ENCODE measurements at places on chromosomes 12 and 14.

- DNase-seq = no peak
Measured at GRCh38 chr14:47223656-47224055, 451.7 kb downstream of the MDGA2 start.

- no peak for DNase-seq
Measured at GRCh38 chr12:95815632-95816212, 25.2 kb upstream of the NTN4 start.

- DNase-seq = no peak
Measured at GRCh38 chr14:26113911-26114640, 483.8 kb downstream of the NOVA1 start.

- DNase-seq = no peak
Measured at GRCh38 chr14:53295985-53296582, 143.0 kb upstream of the DDHD1 start.

DNA sequence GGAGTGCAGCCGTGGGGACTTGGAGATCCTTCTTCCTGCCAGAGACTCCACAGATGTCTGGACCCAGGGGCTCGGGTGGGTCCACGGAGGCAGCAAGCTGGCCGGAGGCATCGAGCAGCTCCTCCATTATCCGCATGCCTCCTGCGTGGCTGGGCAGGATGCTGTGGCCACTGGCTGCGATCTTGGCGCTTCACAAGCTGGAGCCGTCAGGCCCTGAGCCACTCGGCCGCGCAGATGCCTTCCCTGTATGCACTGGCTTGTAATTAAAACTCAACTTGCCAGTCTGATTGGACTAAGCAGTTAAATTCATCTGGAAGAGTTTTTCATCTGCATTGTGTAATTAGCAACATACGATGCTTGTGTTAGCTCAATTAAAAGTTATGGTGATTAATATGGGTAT lies 151.5 kb downstream of the AACS start:
- DNase-seq = no peak

GRCh38 chr14:100030452-100031153 lies 34.6 kb upstream of the EVL start:
- no peak for DNase-seq

GRCh38 chr12:48890657-48891418 lies 25.2 kb upstream of the RND1 start:
- DNase-seq = peak; percentile 58

DNA sequence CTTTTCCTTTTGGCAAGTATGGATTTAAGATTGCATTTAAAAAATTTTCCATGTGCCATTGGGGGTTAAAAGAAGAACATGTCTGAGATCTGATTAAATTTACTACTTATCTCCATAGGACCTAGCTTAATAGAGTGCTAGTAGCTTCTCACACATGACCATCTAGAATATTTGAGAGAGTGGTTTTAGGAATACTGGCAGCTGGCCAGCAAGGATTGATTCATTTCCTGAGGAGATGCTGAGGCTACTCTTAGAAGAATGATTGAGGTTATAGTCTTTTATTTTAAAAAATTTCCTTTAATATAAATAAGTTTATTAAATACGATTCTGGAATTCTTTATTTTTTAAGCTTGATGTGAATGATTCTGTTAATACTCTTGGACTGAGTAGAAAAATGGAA lies 56.2 kb downstream of the MIPOL1 start:
- DNase-seq = no peak

- DNase-seq = no peak
Measured at GRCh38 chr14:33377596-33378390, 439.1 kb downstream of the NPAS3 start.

GRCh38 chr14:68932686-68933085 lies 46.4 kb downstream of the ACTN1 start:
- no peak for DNase-seq

GRCh38 chr12:123055281-123055766 lies 74.8 kb downstream of the ARL6IP4 start:
- no peak for DNase-seq

DNA sequence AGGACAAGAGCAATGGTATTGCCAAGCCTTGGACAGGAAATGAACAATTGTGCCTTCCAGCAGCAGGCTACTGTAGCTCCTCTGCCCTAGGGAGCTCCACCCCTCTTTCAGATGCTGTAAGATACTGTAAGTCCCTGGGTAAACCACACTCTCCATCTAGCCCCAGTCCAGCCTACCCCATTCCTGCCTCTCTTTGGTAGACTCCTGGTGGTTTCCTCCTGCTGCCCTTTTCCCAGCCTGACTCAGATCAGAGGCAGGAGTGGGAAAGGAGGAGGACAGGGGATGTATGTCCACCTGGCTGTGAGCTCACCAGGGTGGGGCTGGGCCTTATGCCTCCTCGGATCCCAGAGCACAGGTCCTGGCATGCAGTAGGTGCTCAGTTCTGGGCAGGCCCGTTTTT lies 174.6 kb downstream of the ESRRB start:
- DNase-seq = no peak

DNA sequence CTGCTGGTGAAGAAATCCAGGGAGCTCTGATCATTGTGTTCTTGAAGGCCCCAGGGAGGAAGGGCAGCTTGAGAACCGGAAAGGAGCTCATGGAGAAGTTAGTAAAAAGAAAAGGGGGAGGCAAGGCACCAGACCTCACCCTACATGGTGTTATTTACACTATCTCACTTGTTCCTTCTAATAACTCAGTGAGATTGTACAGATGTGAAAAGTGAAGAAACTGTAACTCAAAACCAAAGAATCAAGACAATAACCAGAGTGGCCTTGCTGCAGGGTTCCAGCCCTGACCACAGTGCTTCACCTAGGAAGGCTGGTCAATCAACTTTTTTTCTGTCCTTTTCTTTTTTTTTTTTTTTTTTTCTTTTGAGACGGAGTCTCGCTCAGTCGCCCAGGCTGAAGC lies 353.6 kb downstream of the TMTC2 start:
- DNase-seq = no peak

DNA sequence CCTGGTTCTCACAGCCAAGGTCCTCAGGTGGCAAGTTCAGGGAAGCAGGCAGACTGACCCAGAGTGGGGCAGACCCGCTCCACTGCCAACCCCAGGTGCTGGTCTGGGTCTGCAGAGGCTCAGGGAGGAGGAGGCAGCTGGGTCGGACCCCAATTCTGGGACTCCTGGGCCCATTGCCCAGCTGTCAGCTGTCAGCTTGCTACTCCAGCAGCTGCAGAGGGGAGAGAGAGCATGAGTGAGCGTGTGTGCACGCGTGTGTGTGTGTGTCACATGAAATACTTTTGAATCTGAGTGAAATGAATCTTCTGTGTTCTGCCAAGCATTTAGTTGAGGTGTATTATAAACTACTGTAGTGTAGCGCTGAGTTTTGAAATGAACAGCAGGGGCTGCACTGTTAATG lies 30.8 kb downstream of the XRCC3 start:
- DNase-seq = no peak

DNA sequence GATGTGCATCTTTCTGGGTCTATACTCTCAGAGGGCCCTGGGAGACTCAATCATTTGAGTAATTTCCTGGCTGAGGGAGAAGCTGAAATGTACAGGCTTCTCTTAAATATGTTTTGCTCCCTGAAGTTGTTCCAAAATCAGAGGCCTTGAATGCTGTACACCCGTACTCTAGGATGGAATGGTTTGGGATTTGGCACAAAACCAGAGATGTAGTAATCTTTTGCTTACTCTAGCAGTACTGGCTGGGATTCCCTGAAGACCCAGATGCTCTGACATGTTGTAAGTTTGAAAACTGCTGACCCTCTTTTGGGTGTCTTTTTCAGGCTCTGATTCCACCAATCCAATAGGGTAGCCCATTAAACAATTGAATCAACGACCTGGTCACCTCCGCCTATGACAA lies 10.4 kb downstream of the ACACB start:
- no peak for DNase-seq

DNA sequence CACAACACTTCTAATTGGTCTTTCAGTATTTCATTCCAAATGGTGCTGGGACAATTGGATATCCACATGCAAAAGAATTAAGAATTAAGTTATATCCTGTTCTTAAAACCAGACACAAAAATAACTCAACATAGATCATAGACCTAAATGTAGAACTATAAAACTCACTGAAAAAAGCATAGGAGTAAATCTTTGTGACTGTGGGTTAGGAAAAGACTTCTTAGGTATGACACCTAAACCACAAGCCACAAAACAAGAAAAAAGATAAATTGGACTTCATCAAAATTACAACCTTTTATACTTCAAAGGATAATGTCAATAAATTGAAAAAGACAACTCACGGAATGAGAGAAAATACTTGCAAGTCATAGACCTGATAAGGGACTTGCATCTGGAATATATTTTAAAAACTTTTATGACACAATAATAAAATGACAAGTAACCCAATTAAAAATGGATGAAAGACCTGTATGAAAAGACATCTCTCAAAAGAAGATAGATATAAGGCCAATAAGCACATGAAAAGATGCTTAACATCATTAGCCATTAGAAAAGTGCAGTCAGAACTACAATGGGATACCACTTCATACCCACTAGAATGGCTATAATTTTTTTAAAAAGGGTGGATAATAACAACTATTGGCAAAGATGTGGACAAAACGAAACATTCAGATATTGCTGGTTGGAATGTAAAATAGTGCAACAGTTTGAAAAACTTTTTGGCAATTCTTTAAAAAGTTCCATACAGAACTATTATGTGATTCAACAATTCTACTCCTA lies 72.5 kb upstream of the SLC38A4 start:
- DNase-seq = no peak

DNA sequence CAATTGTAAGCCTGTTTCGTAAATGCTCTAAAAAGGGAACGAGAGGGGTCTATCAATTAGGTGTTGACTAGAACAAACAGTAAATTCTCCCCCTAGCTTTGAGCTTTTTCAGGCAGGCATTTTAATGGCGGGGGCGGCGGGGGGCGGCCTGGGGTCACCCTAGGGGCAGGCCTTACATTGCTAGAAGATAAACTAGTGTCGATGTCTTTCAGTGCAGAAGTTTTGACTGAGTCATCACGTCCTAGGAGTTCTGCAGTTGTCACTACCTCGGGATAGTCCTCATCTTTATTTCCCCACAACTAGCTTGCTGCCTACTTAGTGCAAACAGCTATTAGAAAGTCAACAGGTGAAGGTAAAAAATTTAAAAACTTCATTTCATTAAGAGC lies 1.6 kb downstream of the ATP6V1D start:
- no peak for DNase-seq

DNA sequence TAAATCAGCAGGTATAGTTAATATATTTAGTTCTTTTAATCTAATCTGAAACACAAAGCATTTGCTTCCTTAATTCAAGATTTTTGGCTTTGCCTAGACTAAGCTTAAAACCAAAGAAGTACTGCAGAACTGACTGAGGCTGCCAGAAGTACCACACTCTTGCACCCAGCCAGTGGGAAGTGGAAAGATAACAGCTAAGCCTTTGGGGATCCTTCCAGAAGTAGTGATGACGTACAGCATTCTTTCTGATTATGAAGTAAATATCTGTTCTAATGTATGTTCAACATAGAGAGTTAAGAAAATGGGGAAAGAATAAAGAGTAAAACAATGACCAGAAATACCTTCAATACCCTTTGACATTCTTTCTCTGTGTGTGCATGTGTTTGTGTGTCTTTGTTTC lies 19.3 kb downstream of the NTF3 start:
- DNase-seq = no peak

DNA sequence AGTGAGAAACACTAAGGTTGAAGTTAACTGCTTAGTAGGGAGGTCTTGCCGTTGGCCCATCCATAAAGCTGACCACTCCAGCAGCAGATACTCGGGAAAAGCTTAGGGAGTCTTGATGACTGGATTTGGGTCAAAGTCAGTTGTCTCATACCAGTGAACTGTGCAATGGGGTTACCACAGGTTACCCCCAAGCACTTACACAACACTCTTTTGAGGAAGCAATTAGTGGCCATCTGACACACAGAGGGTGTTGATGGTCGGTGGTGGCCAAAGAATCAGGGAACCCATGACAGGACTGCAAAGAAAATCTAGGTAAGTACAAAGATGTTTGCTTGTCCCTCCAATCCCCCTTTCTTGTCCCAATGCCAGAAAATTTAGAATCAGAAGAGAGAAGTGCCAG lies 410.2 kb downstream of the APAF1 start:
- DNase-seq = no peak

GRCh38 chr14:64738281-64738804 lies 34.1 kb downstream of the PLEKHG3 start:
- no peak for DNase-seq

DNA sequence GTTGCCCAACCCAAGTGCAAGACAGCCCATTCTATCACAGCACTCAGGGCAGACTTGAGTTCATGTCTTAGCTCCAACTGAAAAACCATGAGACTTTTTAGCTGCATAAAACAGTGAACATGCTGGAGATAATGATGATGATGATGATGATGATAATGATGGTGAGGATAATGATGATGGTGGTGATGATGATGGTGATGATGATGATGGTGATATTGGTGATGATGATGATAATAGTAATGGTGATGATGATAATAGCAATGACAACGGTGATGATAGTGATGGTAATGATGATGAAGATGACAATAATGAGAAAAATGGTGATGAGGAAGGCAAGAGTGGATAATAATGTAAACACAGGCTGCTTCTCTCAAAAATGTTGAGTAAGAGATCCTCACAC lies 576.2 kb downstream of the BCL11B start:
- DNase-seq = no peak

DNA sequence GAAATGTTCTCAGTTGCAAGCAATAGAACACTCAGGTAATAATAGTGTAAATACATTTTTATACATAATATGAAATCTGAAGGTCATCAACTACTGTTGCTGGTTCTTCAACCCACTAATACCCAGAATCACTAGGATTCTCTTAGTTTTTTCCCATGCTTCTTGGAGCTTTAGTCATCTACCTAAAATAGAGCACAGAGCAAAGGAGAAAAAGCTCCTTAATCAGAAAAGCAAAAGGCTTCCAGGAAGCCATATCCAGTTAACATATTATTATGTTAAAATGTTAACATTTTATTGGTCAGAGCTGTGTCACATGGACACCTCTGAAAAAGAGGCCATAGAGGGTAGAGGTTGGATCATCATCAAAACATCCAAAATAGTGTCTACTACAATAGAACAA lies 57.0 kb downstream of the CCER1 start:
- DNase-seq = no peak

DNA sequence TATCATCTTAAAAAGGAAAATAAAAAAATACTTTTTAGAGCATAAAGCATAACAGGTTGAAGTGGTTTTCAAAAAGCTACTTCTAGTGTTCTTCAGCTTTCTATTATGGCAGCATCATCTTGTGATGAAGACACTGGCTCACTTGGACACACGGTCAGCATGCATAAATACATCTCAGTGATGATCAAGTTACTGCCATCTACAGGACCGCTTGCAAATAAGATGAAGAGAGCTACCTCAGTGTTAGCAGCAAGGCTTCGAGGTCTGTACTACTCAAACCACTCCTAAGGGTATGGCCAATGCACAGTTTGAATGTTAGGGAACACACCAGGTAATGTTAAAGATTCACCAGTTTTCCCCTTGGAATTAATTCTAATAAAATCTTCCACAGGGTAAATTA lies 58.8 kb downstream of the GALC start:
- no peak for DNase-seq

- no peak for DNase-seq
Measured at GRCh38 chr12:1928439-1929121, 10.1 kb upstream of the CACNA2D4 start.
